Muscle of leg (tissue), 16 donors: ENCODE measurements at places on chromosomes 6 and 20.
A peak's percentile ranks its signal among the peaks of the same experiment; 100 is the strongest.

GRCh38 chr20:45011108-45011526 is 44.8 kb downstream of the STK4 start:
- peak; percentile 68 for DNase-seq

- no peak for DNase-seq
These were observed 58.0 kb upstream of the CD93 start for GRCh38 chr20:23143986-23144690.

DNA sequence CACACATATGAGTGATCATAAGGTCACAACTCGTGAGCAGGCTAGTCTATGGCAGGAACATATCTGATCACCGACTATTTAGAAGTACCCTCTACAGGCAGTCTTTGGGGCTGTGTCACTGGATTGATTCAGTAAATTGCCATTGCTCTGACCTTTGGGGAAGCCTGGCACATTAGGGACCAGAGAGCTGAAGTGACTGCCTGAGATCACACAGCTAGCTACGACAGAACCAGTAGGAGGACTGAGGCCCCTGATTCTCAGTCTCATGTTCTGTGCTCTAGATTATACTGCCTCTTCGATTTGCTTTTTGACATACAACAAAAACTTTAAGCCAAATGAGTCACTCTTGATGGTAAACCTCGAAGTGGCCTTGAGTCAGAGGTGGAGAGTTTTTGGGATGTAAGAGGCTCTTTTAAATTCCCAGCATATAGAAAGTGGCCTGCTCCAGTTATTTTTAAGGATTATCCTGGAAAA is 247.5 kb upstream of the SUPT3H start:
- DNase-seq: no peak

DNA sequence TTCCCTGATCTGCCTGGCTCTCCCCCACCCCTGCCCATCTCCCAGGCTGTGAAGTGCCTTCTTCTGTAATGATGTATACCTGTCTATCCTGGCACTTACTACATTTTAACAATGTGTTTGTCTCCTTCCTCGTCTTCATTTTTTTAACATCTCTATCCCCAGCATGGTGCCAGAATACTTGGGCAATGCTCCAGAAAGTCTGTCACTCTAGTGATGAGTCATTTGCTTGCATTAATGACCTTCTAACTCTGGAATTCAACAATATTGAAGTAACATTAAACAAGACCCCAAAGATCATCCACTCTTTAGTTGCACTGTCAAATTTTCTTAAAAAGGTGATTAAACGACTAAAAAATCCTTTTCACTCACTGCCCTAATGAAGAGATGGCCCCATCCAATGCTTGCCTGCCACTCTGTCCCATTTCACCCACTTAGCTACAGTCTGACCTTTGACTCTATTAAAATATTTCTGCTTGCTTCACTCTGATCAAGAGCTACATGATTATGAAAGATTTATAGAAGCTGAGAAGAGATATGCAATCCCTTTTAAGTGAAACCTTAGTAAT is 7.7 kb upstream of the KLHL31 start:
- peak; percentile 28 for DNase-seq

DNA sequence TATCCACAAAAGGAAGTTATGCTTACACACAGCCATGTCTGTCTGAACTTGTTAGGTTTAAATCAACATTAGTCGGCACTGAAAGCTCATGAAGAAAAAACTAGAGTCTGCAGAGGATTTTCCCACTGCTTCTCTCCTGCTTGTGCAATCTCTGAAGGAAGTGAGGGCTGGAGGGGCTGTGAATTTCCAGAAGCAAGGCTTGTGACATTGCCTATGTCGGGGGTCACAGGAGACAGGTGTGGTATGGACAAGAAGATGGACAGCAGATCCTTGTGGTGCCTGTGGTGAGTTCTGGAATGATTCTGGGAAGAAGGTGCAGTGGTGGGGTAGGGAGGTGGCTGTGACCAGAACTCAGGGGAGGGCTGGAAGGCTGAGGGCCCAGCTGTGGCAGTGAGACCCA is 84.3 kb upstream of the TRAF3IP2 start:
- DNase-seq: no peak

DNA sequence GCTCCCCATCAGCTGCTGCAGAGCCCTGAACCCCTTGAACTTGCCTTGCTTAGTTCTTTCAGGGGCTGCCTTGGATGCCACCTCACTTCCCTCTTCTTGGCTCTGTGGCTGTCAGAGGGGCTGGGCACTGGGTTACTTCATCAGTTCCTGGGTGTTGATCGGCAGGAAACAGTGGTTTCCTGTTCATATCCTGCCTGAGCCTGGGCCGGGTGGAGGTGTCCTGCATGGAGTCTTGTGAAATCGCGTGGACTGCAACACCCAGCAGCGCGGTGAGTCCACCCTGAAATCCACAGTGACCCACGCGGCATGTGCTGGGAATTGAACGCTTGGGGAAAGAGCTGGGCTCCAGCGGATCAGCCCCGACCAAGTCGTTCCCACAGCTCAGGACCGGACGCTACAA is 97.5 kb downstream of the CDH26 start:
- peak; percentile 47 for DNase-seq

DNA sequence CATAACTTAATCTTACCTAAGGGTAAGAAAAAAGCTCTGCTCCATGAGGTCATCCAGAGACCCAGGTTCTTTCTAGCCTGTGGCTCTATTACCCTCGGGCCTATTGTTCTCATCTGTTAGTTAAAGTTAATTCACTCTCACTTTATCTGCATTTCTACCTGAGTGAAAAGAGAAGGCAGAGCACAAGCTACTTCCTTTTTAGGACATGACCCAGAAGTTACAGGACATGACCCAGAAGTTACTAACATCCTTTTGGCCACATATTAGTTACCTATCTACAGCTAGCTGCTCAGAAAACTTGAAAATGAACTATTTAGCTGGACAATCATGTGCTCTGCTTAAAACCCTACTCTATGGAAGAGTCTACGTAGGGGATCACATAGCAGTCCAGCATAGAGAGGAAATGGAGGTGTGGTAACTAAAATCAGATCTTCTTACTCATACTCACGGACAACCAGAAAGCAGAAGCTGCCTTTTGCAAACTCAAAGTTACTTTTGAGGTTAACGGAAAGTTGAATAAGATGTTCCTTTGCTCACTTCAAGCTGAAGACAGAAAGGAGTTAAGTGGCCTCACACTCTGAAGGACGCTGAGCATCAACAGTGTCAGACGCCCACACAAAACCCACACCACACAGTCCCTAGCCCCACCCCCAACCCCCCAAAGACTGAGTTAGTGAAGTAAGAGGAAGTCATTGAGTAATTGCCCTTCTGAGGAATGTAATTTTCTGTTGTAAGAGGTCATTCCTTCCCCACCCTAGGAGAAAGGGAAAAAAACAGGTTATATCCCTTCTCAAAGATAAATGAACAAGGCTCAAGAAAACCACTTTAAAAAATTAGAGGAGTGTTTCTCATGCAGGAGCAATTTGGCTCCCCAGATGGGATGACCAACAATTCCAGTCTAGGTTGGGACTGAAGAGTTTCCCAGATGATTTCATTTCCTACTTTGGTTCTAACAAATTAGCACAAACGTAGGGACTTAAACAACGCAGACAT is 45.9 kb upstream of the TAB2 start:
- peak; percentile 12 for DNase-seq

DNA sequence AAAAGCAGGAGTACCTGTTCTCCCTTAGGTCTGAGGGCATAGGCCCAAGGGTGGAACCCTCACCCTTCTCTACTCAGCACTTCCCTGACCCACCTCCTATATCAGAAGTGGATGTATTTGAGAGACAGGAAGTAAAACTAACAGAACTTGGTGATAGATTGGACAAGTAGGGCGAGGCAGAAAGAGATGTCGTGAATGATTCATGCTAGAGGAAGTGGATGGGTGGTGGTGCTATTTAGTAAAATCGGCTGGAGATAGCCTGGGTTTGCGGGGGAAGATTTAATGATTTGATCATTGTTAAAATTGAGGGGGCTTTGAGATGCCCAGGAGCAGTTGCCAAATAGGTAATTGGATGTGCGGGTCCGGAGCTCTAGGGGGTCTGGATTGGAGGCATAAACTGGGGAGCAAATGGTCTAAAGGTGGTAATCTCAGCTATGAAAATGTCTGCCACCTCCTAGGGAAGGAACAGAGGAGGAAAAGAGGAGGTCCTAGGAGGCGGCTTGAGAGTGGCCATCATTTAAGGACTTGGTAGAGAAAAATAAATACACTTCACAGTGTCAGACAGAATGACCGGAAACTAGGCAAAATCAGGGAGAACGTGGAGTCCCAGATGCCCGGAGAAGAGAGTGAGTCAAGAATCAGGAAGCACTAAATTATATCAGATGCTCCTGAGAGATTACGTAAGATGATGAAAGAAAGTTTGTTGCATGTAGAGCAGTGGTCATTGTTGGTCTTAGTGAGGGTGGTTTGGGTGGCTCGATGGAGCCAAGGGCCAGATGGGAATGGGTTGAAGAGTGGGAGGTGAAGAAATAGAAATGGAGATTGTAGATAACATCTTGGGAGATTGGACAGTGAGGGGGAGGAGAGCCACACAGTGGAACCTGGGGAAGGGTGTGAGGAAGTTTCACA is 142.0 kb downstream of the CEP57L1 start:
- no peak for DNase-seq

GRCh38 chr6:20540683-20541082 is 6.4 kb downstream of the CDKAL1 start:
- no peak for DNase-seq

DNA sequence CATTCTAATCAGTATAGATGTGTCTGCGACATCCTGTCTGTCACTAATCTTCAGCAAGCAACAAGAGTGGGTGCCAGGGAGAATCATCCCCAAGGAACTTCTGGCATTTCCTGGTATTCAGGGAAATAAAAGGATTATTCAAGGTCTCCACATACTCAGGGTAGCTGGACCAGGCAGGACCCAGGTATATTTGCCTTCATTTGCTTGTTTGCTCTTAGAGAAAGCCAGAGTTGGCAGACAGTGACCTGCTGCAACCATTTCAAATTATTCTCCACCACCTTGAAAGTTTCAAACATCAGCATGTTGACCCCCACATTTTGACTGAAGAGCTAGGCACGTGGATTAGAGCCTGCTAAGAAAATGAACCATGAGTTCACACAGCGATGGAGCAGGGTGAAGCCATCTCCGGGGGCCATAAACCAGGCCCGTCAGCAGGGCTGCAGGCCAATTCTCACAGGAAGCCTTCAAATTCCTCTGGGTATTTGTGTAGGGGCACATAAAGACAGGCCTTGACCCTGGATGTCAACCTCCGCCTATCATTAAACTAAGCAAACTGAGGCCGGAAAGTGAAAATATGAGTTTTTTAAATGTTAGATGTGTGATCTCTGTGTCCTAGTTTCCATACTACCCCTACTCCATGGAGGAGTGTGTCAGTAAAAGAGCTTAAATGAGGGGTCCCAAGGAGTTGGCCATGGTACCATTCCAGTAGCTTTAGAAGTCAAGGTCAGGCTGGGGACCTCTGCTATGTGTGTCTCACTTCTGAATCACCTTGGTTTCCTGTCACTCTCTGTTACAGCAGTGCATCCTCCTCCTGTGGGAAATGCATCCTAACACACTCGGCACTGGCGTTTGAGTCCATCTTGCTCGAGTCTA is 32.9 kb downstream of the TRAM2 start:
- DNase-seq: no peak

GRCh38 chr6:90421666-90422065 is 125.0 kb upstream of the BACH2 start:
- DNase-seq: peak; percentile 19

DNA sequence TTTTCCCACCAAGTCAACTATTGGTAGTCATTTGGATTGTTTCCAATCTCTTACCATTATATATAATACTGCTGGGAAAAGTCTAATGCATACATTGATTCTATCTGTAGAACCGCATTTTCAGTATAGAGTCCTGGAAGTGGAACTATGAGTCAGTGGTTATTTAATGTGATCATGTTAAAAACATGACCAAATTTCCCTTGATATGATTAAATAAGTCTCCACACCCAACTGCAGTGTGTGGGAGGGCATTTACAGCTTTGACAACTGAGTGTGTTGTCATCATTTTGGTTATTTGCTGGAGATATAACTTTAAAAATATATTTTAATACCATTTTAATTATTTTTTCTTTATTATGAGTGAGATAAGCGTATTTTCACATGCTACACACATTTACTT is 1027.6 kb downstream of the EYS start:
- DNase-seq: no peak

GRCh38 chr6:108767418-108768165 is 80.6 kb upstream of the ARMC2 start:
- DNase-seq: no peak

DNA sequence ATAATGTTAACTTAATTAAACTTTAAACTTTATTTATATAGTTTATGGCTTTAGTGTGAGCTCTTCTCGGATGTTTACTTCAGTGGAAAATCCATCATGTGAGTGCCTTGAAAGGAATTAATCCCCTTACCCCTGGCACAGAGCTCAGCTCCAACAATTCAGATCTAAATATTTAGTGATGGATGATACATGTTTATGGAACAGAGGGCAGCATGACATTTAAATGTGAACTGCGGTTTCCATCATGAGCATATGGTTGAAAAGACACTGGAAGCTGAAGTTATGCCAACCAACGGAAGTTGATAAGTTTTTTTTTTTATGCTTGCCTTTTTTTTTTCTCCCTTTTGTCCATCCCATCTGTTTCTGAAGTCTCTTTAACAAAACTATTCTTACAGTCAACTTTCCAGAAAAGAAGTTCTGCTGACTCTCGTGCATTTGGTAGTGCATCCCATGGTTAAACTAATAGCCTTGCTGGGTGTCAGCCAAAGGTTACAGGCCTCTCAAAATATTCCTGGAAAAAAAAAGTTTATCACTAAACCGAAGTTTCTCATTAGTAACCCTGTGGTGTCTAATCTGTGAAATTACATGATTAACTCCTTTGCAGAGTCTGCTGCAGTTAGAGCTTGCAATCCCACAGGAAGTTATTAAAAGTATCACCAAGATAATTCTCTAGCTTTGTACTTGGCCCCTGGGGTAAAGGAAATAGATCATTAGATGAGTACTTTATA is 243.9 kb upstream of the TCF21 start:
- peak; percentile 90 for DNase-seq

DNA sequence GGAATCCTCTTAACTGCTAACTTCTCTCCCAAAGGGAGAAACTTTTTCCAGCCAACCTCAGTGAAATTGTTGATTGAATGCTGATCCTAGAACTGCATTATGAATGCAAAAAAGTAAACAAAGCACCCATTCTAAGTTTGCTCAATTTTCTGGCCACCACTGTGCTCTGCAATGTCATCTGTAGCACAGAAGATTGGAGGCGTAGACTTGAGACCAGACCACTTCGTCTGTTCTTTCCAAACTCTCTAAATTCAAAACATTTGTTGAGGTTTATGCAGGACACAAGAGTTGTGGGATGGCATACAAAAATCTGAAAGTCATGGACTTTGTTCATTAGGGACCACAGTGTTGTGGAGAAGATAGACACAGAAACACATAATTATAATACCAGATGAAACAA is 11.1 kb upstream of the TSPYL1 start:
- DNase-seq: no peak
